Germinal center (tissue), 1 donor: ENCODE measurements at places on chromosomes 5 and 9.

DNA sequence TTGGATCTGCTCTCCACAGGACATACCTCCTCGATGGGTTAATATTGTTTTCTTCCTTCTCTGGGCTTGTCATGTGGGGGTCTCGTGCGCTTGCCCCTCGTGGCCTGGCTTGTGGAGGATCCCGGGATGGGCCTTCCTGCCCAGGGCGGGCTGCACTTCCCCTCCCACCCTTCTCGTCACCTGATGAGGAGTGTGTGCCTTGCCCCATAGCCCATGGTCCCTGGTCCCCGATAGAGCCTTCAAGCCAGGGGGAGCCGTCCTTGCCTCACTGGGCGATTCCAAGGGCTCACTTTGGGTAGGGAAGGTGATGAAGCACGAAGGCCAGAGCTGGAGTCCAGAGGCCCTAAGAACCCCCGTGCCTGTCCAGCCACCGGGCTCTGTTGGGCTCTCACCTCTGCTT is 28.7 kb downstream of the DYNC2I2 start:
- no peak for DNase-seq

DNA sequence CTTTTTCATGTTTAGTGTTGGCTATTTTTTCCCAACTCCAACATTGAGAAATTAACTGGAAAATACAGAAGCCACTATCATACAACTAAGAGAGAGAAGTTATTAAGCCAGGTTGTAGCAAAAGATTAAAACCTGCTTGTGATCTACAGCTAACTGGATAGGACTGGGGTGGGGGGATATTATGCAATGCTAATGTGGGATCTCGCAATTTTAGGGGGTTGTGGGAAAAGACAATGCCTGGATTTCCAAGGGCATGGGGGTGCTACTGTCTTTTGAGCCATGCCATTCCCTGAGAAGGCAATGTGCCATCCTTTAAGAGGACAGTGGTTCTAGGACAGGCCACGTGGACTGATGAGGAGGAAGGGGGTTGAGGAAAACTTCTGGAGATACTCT is 46.5 kb downstream of the MARCHF3 start:
- DNase-seq = no peak

DNA sequence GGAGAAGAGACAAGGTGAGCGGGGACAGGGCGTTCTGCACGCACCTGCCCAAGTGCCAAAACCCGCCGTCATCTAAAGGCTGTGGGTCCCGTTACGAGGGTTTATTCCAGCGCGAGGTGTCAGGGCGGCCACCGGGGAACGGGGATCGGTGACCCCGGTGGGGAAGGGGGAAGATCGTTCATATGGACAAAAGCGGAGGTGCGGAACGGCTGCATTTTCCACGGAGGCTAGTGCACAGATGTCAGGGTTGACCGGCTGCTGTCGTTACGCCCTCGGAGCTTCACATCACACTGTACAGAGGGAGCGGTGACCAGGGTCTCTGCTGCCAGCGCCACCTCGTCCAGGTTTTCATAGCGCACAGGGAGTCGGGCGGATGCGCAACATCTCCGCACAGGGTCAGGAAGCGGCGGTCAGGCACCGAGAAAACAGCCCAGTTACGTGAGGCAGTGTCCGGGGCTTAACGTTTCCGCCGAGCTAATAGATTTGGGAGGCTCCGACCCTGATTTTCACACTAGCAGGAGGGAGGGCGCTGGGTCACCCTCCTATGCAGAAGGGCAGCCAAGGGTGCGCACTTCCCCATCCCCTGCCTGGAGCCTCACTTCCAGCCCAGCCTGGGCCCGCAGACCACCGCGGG is 13.5 kb downstream of the BTNL9 start:
- DNase-seq = no peak

- no peak for DNase-seq
These were observed 11.8 kb upstream of the JAK2 start for GRCh38 chr9:4973246-4973645.

DNA sequence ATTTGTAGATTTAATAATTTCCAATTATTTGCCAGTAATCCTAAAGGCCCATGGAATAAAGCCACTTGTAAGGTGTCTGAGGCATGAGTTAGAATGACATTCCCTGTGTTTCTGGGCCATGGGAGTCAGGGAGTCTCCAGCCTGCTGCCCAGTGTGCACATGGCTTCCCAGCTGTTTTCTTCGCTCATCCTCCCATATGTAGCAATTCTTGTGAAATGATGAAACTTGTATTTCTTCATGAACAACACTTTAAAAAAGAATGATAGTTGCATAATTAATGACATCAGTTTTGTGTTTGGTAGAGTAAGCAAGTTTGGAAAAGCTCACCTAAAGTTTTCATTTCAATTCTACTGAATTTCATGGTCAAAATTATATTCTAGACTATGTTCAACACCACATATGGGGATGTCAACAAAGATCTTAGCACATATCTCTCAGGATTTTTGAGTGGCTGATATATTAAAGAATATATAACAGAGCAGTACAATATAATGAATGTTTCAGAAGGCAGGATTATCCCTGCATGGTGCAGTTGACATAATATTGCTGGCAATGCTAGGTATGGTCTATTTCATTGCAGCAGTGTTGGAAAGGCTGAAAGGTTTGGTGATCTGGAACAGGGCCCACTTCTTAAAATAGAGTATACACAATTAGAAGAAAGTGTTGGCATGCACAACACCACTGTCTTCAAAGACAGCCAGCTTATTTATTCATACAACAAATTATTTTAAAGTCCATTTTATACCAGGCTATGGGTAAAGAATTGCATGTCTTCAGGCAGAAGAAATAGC is 44.7 kb downstream of the GRIN3A start:
- no peak for DNase-seq

- peak; percentile 41 for DNase-seq
These were observed 8.2 kb downstream of the TMEM268 start for GRCh38 chr9:114619191-114619761.

GRCh38 chr5:173229382-173229959 is 5.5 kb downstream of the NKX2-5 start:
- no peak for DNase-seq

GRCh38 chr9:121296213-121297127 is 28.5 kb downstream of the GSN start:
- DNase-seq = no peak

DNA sequence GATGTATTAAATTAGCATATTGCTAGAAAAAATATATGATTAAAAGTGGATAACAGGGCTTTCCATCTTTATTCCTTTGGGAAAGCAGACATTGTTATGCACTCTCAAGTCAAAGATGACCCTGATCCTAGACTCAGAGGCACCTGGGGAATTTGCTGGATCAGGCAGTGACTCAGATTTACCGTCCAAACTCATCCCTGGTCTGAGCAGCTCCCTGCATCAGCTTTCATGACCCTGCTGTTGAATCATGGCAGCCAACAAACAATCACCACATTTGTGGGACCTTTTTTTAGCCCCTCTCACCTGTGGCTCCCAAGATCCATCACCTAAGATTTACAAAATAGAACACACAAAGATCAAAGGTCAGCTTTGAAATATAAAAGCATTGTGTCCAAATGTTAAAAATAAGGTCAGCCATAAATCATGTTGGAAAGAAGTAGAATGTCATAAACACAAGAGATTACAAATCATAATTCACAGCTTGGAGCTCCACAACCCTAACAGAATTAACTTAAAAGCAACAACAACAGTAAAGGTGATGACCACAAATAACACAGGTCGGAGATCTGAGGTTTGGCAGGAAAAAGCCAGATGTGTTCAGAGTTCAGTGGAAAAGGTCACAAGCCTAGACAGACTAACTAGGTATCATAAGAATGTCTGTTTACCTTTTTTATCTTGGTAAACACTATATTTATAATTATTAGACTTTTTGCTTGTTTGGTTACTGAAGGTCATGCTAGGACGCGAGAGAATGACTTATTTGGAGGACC is 55.5 kb downstream of the ZFAND5 start:
- no peak for DNase-seq

DNA sequence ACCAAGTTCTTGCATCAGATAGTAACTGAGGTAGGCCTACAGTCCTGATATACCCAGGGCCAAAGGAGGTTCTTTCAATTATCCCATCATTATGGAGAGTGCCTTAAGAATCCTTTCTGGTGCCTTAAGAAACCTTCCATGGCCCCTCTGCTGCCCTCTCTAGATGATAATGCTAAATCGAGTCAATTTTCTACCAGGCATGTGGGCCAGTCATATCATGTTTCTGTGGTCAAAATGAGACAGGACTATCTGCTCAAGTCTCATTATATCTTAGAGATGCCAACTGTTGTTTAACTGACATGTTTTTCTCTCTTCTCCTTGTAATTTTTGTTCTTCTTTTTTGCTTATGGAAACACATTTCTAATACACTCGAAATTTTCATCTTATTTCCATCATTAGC is 127.6 kb downstream of the EDIL3 start:
- DNase-seq = no peak
